Placental epithelial cell (primary cell): ENCODE measurements at places on chromosomes 6 and 20. TPM values are rescaled to one million over a fixed set of nuclear protein-coding genes. Genes with fewer than 3 reads are reported as not detected.

PDCD2 gene
- 39.3 and 80.6 TPM in 2 replicates for total RNA-seq

CEBPB gene
- 46.3 and 66.6 TPM in 2 replicates for total RNA-seq

TPD52L1 gene
- 88.3 and 92.7 TPM in 2 replicates for total RNA-seq

GGTLC1 gene
- not detected in 2 replicates for total RNA-seq

FOXQ1 gene
- not detected in 2 replicates for total RNA-seq
